ENCODE measurements at places on chromosomes 6 and 20.
A peak's percentile ranks its signal among the peaks of the same experiment; 100 is the strongest.

DNA sequence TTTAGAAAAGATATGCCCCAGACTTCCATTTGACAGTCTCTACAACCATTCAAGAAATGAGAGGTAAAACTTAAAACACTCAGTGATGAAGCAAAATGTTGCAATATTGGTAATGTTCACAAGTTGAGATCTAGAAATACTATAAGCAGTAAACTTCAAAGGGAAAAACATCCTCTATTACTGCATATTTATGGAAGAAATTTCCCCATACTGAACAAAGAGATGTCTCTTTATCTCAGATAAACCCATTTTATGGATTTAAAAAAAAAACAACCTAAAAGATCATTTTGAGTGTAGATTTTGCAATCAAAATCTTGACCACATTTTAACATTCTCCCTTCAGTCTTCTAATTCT, 177.8 kb upstream of the TAB2 start:
- DNase-seq, result no peak

- DNase-seq, result no peak
Observed at GRCh38 chr6:109944448-109944847, 33.7 kb upstream of the GPR6 start.

DNA sequence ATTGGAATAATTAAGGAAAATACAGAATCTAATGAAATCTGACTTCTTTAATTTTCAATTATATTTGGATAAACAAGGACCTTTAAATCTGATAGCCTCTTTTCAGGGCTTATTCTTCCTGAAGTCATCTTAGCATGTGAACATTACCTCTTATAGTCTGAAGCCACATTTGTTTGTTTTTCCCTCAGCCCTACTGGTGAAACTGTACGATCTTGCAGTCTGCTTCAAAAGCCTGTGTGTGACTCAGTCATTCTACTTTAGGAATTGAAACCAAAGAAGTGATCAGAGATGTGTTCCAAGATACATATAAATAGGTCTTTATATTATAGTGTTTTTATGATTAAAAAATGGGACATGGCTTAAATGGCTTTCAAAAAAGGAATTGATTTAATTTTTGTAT, 67.5 kb downstream of the MACROD2 start:
- no peak for DNase-seq

DNA sequence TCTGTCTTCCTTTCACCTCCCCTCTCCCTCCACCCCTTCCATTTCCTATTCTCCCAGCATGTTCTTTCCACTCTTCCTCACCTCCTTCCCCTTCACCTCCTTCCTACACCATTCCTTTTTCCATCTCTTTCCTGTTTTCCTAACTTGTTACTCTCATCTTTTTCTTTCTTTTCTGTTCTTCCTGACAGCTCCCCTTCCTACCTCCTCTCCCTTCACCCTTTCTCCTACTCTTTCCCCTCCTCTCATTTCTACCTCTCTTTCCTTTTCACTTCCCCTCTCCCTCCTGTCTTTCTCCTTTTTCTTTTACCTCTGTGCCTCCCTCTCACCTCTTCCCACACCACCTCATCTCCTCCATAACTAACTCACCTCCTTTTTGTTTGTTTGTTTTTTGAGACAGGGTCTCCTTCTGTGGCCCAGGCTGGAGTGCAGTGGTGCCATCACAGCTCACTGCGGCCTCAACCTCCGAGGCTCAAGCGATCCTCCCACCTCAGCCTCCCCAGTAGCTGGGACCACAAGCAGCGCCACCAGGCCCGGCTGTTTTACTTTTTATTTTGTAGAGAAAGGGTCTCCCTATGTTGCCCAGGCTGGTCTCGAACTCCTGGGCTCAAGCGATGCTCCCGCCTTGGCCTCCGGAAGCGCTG, 864 bp upstream of the ARFGEF2 start:
- DNase-seq, result no peak

DNA sequence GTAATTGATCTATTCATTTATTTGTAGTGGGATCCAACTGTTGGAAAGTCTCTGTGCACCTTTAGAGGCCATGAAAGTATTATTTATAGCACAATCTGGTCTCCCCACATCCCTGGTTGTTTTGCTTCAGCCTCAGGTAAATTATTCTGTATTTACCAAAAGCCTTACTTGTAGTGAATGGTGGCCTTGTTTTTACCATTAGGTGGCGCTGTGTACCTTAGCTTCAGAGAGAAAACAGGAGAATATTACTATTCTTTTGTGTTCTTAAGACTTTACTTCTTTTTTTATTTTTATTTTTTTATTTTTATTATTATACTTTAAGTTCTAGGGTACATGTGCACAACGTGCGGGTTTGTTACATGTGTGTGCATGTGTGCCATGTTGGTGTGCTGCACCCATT, 23.7 kb downstream of the PEX7 start:
- DNase-seq, result no peak

- peak; percentile 75 for DNase-seq
Observed at GRCh38 chr20:37528446-37529213, 954 bp upstream of the BLCAP start.

DNA sequence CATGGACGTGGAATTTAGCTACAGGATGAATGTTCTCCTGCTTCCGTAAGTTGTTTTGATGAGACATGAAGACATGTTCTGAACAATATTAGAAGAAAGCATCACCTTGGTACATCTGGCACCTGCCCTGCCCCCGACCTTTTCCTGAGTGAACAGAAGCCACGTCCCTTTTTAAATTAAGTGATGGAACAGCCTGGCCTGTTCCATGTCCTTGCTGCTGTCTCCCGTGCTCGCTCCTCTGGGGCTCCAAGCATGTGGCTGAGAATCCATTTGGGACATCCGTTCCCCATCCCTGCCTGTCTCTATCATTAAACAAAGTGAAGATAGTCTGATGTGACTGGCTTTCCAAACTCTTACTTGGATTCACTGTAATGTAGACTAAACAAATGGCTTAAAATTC, 36.4 kb downstream of the ERMARD start:
- DNase-seq, result peak; percentile 19

DNA sequence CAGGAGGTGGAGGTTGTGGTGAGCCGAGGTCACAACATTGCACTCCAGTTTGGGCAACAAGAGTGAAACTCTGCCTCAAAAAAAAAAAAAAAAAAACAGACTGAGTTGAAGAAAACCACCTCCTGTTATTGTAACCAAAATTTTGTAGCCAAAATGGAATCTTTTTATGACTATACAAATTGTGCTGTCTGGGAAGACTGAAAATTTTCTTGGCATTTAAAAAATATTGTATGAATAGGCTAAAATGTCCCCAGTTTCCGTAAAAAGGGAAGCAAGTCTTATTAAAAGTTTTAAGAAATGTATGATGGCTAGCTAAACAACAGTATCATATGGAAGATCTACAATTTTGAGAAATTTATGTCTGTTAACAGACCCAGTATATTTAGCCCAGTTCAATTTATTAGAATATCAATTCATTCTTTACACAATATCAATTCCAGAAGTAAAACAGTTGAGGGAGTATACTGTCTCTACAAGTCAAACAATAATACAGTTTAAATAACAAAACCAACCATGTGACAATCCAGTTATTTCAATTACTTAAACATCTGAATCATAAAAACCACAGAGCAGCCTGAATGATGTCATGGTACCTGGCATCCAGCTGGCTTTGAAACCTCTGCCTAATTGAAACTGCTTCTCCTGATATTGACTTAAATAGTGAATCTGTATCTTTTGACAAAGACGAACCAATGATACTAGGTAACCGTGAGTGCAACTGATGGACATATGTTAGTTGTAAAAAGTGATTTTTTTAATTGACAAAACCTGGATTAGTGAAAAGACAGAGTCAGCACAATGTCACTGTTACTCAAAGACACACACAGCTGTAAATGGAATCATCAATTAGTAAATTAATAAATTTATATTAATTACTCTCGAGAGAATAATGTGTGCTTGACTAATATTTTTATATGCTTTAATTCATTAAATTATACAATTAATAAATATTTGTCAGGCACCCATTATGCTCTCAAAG, 166.6 kb upstream of the MARCKS start:
- DNase-seq, result no peak

DNA sequence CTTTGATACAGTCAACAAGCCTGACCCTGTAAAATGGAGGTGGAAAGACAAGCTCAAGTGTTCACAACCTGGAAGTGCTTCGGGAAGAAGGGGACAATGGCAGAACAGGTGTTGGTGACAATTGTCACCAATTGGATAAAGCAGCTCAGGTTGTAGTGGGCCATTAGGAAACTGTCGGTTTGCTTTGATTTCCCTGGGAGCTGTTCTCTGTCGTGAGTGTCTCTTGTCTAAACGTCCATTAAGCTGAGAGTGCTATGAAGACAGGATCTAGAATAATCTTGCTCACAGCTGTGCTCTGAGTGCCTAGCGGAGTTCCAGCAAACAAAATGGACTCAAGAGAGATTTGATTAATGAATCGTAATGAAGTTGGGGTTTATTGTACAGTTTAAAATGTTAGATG, 15.0 kb downstream of the CCR6 start:
- no peak for DNase-seq

GRCh38 chr6:147077251-147077650, 127.0 kb upstream of the STXBP5 start:
- no peak for DNase-seq

DNA sequence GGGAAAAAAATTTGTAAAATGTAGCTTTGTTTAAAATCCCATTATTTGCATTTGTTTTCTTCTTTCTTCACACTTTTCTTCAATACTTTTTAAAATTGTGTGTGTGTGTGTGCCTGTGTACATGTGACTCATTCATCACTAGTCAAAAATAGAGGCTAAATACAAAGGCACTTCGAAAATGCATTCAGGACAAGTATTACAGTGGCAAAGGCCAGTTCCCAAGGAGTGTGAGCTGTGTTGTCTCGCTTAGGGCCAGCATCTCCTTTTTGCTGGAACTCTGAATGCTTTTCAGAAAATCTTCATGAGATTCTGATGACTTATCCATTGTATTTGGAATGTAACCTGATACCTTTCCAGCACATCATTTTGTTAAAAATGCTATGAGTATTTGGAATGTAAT, 288.5 kb upstream of the CNR1 start:
- no peak for DNase-seq

- no peak for DNase-seq
Observed at GRCh38 chr20:49750611-49751396, 37.1 kb upstream of the B4GALT5 start.

GRCh38 chr6:39488255-39488879, 165.9 kb upstream of the KCNK16 start:
- no peak for DNase-seq

GRCh38 chr6:35358086-35358485, 15.7 kb downstream of the PPARD start:
- no peak for DNase-seq

DNA sequence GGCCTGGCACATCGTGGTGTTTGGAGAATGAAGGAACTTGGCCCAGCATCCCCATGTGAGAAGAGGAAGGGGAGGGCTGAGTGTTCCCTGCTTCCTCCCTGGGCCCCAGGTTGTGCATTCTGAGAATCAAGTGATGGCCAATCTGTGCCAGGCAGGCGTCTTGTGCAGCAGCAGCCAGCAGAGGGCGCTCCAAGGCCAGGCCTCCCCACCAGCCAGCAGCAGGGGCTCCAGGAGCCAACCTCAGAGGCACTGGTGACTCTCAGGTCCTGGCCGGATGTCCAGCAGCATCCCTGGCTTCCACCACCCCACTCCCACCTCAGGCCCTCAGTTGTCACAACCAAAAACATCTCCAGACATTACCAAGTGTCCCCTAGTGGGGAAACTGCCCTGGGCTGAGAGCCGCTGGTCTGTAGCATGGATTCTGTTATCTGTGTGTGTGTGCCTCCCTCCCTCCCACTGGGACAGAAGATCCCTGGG, 192.0 kb downstream of the PREX1 start:
- DNase-seq, result no peak

DNA sequence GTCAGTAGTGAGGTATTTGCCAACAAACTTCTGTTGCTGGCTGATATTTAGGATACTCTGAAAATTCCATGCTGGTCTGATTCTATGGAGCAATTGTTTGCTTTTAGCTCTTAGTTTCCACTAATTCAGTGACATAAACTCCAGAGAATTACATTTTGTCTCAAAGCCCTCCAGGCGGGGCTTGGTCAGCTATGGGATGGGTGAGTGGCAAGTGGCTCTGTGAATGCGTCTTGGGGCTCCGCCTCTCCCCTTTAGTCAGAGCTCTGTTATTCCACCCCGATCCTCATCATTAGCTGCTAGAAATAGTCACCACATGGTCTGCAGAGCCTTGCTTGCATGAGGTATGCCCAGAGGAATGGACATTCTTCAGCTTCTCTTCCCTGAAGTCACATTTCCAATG, 540.6 kb downstream of the QKI start:
- DNase-seq, result no peak

DNA sequence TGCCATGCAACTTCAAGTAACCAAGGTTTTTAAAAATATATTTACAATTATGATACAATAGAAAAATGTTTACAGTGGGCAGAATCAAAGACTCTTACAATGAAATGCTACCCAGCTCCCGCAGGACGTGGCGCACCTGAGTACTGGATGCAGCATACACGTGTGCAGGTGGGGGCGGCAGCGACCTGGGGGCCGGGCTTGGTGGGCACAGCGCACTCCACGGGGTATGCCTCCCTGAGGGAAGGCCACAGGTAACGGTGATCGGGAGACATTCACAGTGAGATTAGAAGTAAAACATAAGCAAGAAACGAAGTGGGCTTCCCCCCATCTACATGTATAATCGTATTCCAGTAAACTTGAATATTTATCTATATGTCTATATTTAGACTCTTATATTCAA, 54.2 kb downstream of the WDR27 start:
- DNase-seq, result no peak

GRCh38 chr6:62740171-62740570, 454.1 kb upstream of the KHDRBS2 start:
- no peak for DNase-seq

DNA sequence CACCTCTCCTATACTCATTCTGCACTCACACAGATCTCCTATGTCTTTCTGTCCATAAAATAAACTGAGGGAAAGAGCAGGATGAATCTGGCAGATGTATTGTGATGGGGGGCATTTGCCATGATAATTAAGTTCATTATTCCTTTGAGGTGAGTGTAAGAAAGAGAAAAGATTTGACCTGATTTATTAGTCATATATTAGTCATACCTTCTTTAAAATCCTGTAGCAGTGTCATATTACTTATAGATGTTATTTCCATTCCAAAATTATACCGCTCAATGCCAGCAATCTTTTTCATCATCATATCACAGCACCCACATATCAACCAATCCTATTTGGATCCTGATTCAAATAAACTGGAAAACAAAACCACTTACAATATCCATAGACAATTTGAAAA, 733.3 kb upstream of the SLC35B3 start:
- DNase-seq, result no peak

GRCh38 chr6:129596522-129596921, 113.5 kb downstream of the ARHGAP18 start:
- no peak for DNase-seq

GRCh38 chr6:85669735-85670194, 27.1 kb upstream of the SYNCRIP start:
- no peak for DNase-seq

DNA sequence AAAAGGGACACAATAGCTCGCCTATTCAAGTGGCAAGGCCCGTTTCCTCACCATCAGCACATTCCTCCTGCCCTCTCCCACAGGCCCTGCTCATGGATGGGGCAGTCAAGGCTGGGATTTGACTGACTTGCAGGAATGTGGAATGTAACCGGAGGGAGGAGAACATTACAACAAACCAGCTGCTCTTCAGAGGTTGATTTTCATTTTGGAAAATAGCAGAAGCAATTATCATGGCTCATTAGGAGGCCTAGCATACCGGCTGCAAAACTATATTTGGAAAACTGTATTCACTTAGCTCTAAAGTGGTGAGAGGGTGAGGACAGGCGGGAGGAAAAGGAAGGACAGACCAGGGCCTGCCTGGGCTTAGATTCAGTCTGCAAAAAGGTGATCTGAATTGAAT, 283.7 kb downstream of the CD83 start:
- DNase-seq, result no peak

GRCh38 chr20:59422872-59423544, 122.6 kb downstream of the EDN3 start:
- no peak for DNase-seq
